ENCODE measurements at places on chromosomes 7 and 10.

- DNase-seq, result peak; percentile 28
Measured at GRCh38 chr10:103554488-103555324, 61.2 kb downstream of the NEURL1 start.

GRCh38 chr10:132133449-132134240 is 53.1 kb upstream of the DPYSL4 start:
- no peak for DNase-seq

GRCh38 chr7:138886501-138886917 is 88.5 kb upstream of the ATP6V0A4 start:
- DNase-seq, result no peak

DNA sequence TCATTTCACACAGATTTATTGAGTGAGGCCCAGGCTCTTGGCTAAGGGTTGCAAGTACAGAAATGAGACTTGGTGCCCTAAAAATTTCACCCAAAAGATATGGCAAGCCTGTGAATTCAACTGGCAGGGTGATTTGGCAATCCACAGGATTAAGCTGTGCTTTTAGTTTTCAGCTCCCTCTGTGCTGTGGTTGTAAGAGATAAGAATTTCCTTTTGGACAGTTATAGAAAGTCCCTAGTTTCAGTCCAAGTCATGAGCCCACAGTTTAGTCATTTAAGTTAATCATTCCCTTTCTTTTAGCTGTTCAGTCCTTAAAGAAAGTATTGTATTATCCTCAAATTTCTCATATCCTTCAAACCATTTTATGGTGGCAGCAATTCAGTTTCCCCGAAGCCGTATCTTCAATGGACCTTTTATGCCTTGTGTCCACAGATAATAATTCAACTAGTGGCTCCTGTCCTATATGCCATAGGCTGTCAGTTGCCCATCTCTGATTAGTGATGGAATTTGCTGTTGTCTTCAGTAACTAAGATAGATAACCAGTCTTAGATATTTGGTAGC is 73.4 kb upstream of the NAMPT start:
- no peak for DNase-seq

DNA sequence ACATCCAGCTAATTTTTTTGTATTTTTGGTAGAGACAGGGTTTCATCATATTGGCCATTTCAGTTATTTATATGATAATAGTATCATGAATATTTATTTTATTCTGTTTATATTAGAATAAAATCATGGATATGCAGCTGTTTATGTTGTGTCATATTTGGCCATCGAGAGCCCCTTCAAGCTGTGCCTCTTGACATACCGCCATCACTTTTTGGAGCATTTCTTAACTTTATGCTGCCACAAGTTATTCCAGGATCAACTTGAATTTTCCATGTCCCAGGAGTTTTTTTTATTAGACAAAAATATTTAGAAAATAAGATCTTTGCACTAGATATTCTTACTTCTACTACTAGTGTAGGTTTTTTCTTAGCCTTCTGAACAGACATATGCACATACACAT is 1067.0 kb upstream of the LRRTM3 start:
- no peak for DNase-seq

DNA sequence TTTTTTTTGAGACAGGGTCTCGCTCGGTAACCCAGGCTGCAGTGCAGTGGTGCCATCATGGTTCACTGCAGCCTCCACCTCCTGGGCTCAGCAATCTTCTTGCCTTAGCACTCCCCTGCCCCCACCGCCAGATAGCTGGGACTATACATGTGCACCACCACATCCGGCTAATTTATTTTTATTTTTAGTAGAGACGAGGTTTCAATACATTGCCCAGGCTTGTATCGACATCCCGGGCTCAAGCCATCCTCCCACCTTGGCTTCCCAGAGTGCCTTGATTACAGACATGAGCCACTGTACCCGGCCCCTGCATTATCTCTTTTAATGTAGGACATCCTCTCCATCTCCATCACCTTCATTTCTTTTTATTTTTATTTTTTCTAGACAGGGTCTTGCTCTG is 213.3 kb downstream of the CUX1 start:
- DNase-seq, result no peak

- DNase-seq, result no peak
Measured at GRCh38 chr7:29281782-29282541, 87.4 kb downstream of the CHN2 start.

GRCh38 chr10:22550732-22551131 is 163.6 kb downstream of the PIP4K2A start:
- peak; percentile 2 for DNase-seq

DNA sequence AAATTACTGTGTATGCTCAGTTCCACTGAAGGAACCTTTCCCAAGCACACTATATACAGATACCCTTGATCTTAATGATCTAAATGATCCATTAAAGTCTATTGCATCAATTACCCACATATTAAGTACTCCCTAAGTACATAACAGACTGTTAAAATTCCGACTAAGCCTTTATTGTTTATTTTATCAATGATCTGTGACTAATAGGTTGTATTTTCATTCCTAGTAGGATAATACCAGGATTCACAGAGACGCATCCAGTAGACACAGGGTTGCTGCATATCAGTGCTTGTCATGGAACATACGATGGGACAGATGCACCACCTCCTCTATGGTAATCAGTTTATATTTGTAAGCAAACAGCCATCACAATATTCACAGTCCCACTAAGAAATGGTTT is 159.6 kb upstream of the SLC26A5 start:
- DNase-seq, result no peak

DNA sequence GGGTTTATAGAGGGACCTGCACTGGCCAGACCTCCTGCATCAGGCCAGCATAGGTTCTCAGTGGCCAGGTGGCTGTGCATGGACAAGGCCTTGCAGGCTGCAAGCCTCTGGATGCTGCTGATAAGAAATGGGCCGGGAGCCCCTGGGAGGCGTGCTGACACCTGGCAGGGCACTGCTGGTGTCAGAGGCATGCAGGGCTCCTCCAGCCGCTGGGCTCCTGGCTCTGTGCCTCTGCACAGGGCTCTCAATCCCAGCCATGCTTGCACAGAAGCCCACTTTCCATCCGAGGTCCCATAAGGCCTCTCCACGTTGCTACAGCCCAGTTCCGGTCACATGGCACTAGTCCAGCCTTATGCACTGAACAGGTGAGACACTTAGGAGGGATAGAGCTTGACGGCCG is 27.3 kb downstream of the ANTXRL start:
- DNase-seq, result no peak

- DNase-seq, result no peak
Measured at GRCh38 chr7:115618676-115619075, 411.9 kb downstream of the TFEC start.

- no peak for DNase-seq
Measured at GRCh38 chr7:7524121-7524520, 11.6 kb downstream of the COL28A1 start.

DNA sequence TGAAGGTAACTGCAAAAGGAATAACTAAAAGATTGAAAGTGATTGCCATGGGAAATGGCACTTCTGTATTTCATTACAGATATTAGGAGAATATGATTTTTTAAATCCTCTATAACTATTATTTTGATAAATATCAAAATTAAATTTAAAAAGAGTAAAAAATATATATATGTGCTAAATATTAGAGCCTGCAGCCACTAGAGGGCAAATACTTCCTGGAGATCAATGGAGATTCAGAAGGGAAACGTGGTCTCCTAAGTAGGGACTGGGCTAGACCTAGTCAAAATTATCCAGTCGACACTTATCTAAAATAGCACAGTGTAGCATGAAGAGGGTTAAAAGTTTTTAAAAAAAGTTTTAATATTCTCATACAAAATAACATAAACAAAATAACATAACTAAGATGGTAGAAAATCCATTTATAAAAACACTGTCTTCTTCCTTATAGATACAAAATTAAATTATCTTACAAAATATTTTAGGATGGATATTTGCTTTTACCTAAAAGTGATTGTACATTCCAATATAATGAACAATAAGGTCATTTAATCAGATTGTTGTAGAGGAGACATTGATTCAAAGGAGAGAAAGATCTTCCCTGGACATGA is 434.3 kb downstream of the MDFIC start:
- DNase-seq, result no peak

GRCh38 chr10:113096128-113096996 is 146.3 kb downstream of the TCF7L2 start:
- DNase-seq, result no peak

- no peak for DNase-seq
Measured at GRCh38 chr10:116723428-116724281, 18.7 kb downstream of the HSPA12A start.

DNA sequence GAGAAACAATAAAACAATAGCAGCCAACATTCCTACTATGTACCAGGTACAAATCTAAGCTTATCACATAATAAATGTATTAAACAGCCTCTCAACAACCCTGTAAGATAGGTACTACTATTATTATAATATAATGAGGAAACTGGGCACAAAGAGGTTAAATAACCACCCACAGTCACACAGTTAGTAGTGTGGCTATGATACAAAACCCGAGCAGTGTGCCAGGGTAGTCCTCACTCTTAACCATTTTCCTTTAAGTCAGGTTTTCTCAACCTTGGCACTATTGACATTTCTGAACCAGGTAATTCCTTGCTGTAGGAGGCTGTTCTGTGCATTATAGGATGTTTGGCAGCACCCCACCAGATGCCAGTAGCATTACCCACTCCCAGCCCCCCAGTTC is 48.8 kb downstream of the DNAJC1 start:
- DNase-seq, result no peak

GRCh38 chr7:50940621-50941020 is 157.9 kb upstream of the GRB10 start:
- no peak for DNase-seq

DNA sequence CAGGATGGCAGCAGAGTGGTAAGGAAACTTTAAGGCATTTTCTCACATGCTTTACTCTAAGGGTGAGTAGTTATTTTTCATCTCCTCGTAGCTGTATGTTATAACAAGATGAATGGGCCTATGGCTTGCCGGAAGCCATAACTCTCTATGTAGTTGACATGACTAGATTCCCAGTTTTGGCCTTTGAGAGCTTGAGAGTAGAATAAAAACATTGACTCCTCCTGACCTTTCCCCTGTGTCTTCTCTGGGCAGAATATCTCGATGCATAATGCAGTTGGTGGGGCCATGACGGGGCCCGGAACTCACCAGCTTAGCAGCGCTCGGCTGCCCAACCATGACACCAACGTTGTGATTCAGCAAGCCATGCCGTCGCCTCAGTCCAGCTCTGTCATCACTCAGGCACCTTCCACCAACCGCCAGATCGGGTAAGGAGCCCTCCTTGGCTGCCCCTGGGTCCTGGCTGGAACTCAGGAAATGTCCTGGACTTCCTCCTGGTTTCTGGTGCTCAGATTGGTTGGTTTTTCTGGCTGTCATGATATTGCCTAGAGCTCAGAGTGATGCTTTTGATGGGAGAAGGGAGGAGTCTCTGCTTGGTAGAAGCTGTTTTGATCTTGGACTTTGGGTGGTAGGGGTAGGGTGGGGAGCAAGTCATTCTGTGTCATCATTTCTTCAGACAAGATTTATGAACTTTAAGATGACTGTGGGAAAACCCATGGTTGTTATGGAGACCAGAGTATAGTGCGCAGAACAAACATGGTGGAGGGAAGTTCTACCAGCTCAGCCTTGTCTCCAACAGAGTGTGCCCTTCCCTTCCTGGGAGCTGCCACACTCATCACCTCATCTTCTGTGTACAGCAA is 158.0 kb downstream of the CREB5 start:
- DNase-seq, result no peak

- no peak for DNase-seq
Measured at GRCh38 chr10:62159351-62159750, 109.3 kb downstream of the RTKN2 start.

- DNase-seq, result no peak
Measured at GRCh38 chr7:116782177-116782711, 80.1 kb upstream of the CAPZA2 start.

DNA sequence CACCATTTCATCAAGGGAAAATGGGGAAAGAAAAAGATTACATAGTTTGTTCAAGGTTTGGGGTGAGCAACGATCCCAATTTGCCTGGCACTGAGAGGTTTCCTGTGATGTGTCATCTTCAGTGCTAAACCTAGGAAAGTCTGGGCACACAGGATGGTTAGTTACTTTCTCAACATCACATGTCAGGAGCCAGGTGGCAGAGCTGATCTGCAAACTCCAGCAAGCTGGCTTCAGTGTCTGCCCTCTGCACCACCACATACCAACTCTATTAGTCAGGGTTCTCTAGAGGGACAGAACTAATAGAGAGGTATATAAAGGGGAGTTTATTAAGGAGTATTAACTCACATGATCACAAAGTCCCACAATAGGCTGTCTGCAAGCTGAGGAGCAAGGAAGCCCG is 11.3 kb downstream of the ADAM12 start:
- no peak for DNase-seq

- DNase-seq, result no peak
Measured at GRCh38 chr7:23474829-23475575, 4.7 kb upstream of the IGF2BP3 start.

- no peak for DNase-seq
Measured at GRCh38 chr10:20959242-20959641, 62.1 kb upstream of the NEBL start.

DNA sequence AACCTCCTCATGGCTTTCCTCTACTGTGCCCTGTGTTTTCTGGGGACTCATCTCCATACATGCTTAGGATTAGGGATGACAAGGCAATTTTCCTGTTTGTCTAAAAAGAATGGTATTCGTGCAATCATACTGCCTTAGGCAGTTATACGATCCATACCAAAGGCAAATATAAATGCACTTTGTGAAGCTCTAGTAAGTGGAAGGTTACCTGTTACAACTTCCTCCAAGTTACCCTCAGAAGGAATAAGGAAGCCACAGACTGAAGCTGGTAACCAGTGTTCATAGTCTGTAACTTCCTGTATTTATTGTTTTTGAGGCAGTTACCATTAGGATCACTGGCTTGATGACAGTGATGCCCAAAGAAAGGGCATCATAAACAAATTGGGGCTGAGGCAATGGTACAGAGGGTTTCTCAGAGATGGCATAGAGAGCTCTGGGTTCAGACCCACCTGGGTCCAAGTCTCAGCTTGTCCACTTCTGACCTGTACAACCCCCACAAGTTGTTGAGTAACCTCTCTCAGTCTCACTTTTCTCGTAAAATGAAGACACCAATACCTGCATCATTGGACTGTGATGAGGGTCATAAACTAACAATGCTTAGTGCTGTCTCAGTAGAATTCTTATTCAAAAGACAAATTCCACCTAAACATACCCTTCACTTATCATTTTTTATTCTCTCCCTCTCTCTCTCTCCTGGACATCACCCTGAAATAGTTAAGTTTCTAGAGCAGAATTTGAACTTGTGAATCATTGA is 138.2 kb downstream of the ELMO1 start:
- DNase-seq, result peak; percentile 69

DNA sequence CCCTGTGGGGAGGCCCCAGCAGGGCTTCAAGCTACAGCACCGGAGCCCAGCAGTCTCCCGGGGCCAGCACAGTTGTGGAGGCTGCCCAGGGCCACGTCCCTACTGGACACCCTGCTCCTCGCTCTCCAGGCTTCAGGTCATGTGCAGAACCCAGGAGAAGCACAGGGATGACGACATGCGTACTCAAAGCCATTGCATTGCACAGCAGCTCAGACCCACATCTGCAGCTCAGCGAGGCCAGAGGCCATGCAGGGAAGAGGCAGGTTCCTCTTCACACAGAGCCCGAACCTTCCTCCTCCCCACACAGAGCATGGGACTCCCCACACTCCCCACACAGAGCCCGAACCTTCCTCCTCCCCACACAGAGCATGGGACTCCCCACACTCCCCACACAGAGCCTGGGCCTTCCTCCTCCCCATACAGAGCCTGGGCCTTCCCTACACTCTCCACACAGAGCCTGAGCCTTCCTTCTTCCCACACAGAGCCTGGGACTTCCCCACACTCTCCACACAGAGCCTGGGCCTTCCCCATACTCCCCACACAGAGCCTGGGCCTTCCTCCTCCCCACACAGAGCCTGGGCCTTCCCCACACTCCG is 12.3 kb downstream of the CFAP46 start:
- peak; percentile 76 for DNase-seq

- no peak for DNase-seq
Measured at GRCh38 chr10:37488792-37489657, 363.6 kb downstream of the ANKRD30A start.

All from HL-60 (cell line).